IMR-90 (cell line): ENCODE measurements at places on chromosomes 11 and 22. TPM values are rescaled to one million over a fixed set of nuclear protein-coding genes. Genes with fewer than 3 reads are reported as not detected.

GRCh38 chr22:43114958-43115357, 4.4 kb downstream of the BIK start:
- peaks cover 46% of the 10 kb centered on the region for H3K27me3 ChIP-seq
- H3K27ac ChIP-seq, result no peak overlapping the region
- H3K36me3 ChIP-seq, result no peaks in the 10 kb centered on the region
- H3K4me3 ChIP-seq, result no peak overlapping the region
- DNase-seq, result no peak

DNA sequence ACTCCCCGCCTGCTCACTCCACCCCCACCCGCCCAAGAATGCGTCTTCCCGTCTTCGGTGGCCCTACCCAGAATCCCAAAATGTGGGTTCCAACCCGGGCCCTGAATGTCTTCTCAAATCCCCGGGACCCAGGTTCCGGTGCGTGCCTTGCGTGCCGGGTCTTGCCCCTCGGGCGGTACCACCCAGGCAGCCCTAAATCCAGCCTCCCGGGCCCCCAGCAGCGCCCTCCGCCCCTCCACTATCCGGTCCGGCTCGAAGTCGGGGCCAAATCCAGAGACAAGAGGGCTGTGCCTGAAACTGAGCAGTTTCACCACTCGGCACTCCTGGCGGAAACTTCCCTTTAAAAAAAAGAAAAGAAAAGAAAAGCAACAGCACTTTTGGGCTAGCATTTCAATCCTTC, 16.3 kb upstream of the CCT8L2 start:
- H3K4me3 ChIP-seq, result no peak overlapping the region
- no peaks in the 10 kb centered on the region for H3K27me3 ChIP-seq
- H3K4me1 ChIP-seq, result no peaks in the 10 kb centered on the region

The SYT12 gene
- total RNA-seq, result 0.54 and 0.56 TPM in 2 replicates

The OR2AG2 gene
- total RNA-seq, result 0.28 and 0.54 TPM in 2 replicates

DNA sequence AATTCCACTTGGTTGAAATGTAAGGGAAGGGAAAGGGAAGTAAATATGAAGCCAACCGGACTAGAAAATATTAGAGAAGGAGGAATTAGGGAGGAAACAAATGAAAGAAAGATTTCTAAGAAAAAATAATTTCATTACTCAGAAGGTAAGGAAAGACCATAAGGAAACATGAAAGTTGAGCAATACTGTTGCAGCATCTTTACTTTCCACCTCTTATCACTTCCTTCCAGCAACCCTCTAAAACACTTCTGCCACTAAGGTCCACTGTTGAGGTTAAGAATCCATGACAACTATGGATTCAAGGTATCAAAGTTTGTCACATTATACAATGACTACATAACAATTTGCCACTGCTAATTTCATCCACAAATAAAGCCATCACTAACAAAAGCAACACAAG, 308.6 kb downstream of the DLG2 start:
- no peaks in the 10 kb centered on the region for H3K4me1 ChIP-seq
- H3K36me3 ChIP-seq, result no peaks in the 10 kb centered on the region
- no peak overlapping the region for H3K27ac ChIP-seq
- no peak overlapping the region for H3K4me3 ChIP-seq

The SLC7A4 gene
- not detected in 2 replicates for total RNA-seq

The PRR5L gene
- total RNA-seq, result 3.3 and 3.6 TPM in 2 replicates

DNA sequence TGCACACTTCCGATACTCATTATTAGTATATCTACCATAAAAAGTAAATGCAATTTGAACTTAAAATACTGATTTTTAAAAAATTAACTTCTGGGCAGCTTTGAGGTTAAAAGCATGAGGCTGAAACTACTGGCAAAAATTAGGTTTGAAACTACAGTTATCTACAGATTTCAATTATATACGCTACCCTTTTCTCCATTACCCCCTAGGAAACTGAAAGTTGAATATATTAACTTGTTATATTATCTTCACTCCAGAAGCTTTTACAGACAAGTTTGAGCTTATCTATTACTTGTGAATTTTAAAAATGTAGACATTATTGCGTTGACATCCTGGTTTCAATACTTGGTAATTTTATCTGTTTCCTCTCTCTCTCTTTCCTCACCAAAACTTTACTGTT, 96.7 kb upstream of the DDI1 start:
- no peaks in the 10 kb centered on the region for H3K36me3 ChIP-seq
- no peak overlapping the region for H3K27ac ChIP-seq
- H3K4me1 ChIP-seq, result no peaks in the 10 kb centered on the region; the same call in 1 of the 2 replicates
- DNase-seq, result no peak

DNA sequence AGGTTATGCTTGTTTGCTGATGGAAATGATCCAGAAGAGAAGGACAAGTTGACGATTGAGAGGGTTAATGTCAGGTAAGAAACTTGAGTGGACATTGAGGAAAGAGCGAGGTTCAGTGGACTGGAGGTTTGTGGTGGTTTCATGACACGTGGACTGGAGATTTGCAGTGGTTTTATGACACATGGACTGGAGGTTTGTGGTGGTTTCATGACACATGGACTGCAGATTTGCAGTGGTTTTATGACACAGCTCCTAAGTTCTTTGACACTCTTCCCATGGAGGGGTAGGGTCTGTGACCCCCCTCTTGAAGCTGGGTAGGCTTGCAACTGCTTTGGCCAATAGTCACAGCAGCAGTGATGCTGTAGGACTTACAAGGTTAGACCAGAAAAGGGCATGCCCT, 5.4 kb upstream of the MAPK8IP2 start:
- H3K27ac ChIP-seq, result no peak overlapping the region
- DNase-seq, result no peak
- H3K4me3 ChIP-seq, result no peak overlapping the region
- H3K27me3 ChIP-seq, result peaks cover 6% of the 10 kb centered on the region

The TUB gene
- 10.8 and 12.9 TPM in 2 replicates for total RNA-seq

DNA sequence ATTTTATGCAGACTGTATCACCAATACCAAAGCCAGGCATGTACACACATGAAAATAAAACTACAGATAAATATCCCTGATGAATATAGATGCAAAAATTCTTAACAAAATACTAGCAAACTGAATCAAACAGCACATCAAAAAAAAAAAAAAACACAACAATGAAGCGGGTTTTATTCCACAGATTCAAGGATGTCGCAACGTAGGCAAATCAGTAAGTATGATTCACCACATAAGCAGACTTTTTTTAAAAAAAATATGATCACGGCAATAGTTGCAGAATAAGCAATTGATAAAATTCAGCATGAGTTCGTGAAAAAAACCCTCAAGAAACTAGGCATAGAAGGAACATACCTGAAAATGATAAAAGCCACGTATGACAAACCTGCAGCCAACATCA, 21.3 kb downstream of the OR51F1 start:
- H3K27ac ChIP-seq, result no peak overlapping the region
- no peak overlapping the region for H3K4me3 ChIP-seq
- H3K36me3 ChIP-seq, result no peaks in the 10 kb centered on the region
- no peaks in the 10 kb centered on the region for H3K4me1 ChIP-seq
- no peaks in the 10 kb centered on the region for H3K27me3 ChIP-seq

GRCh38 chr22:23180893-23181720, 798 bp downstream of the BCR start:
- peaks cover 29% of the 10 kb centered on the region for H3K4me1 ChIP-seq
- peaks cover 10% of the 10 kb centered on the region; the same call in 1 of the 2 replicates for H3K36me3 ChIP-seq
- peak overlapping the region; percentile 40; the same call in 1 of the 2 replicates for H3K27ac ChIP-seq
- H3K27me3 ChIP-seq, result no peaks in the 10 kb centered on the region
- DNase-seq, result no peak

DNA sequence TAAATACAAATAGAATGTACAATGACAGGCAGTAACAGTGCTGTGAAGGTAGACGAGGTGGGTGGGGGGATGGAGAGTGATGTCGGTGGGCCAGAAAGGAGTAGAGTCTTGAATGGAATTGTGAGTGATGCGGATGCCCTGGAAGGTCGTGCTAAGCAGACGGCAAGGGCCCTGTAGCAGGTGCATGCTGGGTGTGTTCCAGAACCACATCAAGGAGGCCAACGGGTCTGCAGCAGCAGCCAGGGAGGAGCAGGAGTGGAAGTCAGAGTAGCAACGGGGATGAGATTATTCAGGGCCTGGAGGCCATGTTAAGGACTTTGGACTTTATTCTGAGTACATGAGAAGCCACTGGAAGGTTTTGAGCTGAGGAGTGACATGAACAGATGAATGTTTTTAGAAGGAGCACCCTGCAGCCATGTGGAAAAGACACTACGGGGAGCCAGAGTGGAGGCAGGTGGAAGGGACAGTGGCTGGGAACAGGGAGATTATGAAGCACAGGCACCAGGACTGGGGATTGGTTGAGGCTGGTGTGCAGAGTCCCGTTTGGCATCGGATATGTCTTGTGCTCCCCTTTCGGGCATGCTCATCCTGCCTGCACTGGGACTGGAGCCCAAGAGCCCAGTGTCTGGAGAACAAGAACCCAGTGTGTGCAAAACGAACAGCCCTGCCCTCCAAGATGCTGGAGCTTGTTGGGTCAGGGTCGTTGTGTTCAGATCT, 74.1 kb downstream of the COMMD9 start:
- H3K27me3 ChIP-seq, result no peaks in the 10 kb centered on the region
- no peaks in the 10 kb centered on the region for H3K36me3 ChIP-seq
- no peak overlapping the region for H3K4me3 ChIP-seq
- no peak for DNase-seq
- no peak overlapping the region for H3K27ac ChIP-seq

DNA sequence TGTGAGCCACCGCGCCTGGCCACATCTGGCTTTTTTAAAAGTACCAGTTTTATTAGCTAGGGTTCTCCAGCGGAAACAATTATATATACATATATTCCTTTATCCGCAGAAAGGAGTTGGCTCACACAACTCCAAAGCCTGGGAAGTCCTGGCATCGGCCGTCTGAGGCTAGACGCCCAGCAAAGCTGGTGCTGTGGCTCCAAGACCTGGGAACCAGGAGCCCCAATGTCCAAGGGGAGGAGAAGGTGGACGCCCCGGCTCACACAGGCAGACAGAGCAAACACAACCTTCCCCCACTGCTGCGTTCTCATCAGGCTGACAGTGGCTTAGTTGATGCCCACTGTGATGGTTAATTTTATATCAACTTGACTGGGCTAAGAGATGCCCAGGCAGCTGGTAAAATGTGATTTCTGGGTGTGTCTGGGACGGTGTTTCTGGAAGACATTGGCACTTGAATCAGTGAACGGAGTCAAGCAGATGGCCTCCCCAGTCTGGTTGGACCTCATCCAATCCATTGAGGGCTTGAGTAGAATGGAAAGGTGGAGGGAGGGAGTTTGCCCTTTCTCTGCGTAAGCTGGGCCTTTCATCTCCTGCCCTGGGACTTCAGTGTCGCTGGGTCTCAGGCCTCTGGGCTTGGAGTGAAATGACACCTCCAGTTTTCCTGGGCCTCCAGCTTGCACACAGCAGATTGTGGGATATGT, 904.4 kb downstream of the BRD1 start:
- no peaks in the 10 kb centered on the region for H3K27me3 ChIP-seq
- no peaks in the 10 kb centered on the region for H3K36me3 ChIP-seq
- no peak for DNase-seq
- no peaks in the 10 kb centered on the region for H3K4me1 ChIP-seq

DNA sequence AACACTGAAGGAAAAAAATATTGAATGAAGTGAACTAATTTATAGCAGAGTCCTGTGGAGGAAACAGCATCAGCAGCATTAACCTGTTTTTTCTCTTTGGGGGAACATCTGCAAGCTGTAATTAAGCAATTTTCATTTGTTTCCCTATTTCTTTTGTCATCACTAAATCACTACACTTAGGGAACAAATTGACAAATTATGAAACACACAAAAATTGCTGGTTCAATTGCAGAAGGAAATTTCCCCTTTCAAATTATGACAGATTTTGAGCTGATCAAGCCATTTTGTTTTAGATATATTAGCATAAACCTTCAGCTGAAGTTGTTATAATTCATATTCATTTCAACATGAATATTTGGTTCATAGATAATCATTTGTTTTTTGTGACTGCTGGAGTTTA, 22.2 kb upstream of the RAG2 start:
- H3K4me1 ChIP-seq, result no peaks in the 10 kb centered on the region
- no peak overlapping the region for H3K4me3 ChIP-seq
- no peak overlapping the region for H3K27ac ChIP-seq
- H3K36me3 ChIP-seq, result no peaks in the 10 kb centered on the region
- no peaks in the 10 kb centered on the region for H3K27me3 ChIP-seq
- no peak for DNase-seq

DNA sequence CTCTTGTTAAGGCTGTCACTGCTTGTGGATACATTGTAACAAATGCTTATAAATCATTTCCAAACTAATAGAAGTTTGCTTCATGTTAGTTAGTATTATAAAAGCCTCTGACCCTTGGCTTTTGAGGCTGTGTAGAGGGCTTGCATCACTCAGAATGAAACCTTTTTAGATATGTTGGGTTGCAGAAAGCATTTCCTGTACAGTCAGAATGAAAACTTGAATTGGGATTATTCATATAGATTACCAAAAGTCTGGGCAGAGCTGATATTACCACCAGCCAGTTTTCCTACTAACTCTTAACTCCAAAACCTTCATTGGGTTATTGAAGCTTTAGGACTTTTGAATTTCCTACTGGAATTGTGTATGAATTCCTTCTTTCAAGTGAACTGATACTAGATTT, 12.0 kb downstream of the KMT2A start:
- no peaks in the 10 kb centered on the region for H3K4me1 ChIP-seq
- peaks cover 5% of the 10 kb centered on the region; the same call in 1 of the 2 replicates for H3K36me3 ChIP-seq
- peak; percentile 49 for DNase-seq
- H3K27me3 ChIP-seq, result no peaks in the 10 kb centered on the region
- H3K27ac ChIP-seq, result no peak overlapping the region

GRCh38 chr11:61429346-61429690, 457 bp downstream of the CPSF7 start:
- peak overlapping the region; percentile 94 for H3K27ac ChIP-seq
- H3K36me3 ChIP-seq, result peaks cover 27% of the 10 kb centered on the region
- H3K4me1 ChIP-seq, result peaks cover 2% of the 10 kb centered on the region; the same call in 1 of the 2 replicates
- H3K4me3 ChIP-seq, result peak overlapping the region; percentile 98

The C11orf87 gene
- total RNA-seq, result under 0.01 TPM in 2 replicates

GRCh38 chr11:31995032-31995431, 95.8 kb upstream of the RCN1 start:
- H3K27ac ChIP-seq, result no peak overlapping the region
- H3K4me3 ChIP-seq, result no peak overlapping the region
- H3K36me3 ChIP-seq, result no peaks in the 10 kb centered on the region
- peaks cover 42% of the 10 kb centered on the region for H3K27me3 ChIP-seq
- no peaks in the 10 kb centered on the region for H3K4me1 ChIP-seq

DNA sequence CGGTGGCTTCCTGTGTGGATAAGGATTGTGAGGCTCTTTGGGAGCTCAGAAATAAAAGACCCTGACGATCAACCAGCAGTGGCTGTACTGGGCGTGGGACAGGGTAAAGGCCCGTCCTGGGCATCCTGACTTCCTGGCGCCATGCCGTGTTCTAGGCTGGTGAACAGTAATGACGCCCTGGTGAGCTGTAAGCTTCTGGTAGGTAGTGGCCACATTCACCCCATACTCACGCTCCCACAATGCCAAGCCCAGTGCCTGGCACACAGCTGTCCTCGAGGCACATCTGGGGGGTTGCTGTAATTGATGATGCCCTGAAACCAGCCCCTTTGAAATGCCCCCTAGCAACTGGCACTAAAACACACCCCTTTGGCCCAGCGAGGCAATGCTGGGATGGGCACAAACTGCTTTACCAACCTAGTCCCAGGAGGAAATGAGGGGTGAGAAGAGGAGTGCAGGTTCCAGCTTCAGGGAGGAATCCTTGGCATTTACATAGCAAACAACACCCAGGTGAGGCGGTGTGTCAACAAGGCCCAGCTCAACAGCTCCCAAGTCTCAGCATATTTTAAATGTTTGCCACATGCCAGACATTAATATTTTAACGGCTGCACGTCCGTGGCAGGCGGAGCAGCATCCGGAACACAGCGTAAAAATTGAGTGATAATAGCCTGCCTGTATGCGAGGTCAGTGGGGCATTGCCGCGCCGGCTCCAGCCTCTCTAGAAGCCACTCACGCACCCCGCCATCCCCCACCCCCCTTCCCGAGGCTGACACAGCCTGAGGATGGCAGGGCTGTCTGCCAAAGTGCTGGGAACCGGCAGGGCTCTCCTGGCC, 79.3 kb downstream of the DSCAML1 start:
- H3K27me3 ChIP-seq, result peaks cover 14% of the 10 kb centered on the region
- DNase-seq, result no peak

The SPDYC gene
- total RNA-seq, result not detected in 2 replicates
